ENCODE measurements at places on chromosomes 16 and 17.

- DNase-seq: no peak
Measured at GRCh38 chr17:19531780-19532501, 1.7 kb upstream of the SLC47A1 start.

- DNase-seq: no peak
Measured at GRCh38 chr17:75454193-75454592, 2.2 kb upstream of the TMEM94 start.

- no peak for DNase-seq
Measured at GRCh38 chr17:65785109-65785508, 223.7 kb upstream of the AXIN2 start.

DNA sequence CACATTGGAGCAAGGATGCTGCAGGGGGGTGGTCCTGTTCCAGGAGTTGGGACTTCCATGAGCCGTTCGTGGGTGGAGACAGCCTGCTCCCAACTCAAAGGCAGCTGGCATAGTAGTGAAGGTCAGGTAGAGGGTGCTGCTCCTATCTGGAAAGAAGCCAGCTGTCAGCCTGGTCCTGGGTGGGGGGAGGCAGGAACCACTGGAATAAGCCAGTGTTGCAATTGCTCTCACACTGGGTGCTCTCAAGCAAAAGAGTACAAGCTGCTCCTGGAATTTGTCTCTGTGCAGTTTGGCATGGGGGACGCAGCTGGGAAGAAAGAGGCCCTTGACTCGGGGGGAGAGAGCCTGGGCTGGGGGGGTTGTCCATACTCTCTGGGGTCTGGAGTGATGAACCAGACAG, 8.7 kb downstream of the CACNG5 start:
- no peak for DNase-seq

DNA sequence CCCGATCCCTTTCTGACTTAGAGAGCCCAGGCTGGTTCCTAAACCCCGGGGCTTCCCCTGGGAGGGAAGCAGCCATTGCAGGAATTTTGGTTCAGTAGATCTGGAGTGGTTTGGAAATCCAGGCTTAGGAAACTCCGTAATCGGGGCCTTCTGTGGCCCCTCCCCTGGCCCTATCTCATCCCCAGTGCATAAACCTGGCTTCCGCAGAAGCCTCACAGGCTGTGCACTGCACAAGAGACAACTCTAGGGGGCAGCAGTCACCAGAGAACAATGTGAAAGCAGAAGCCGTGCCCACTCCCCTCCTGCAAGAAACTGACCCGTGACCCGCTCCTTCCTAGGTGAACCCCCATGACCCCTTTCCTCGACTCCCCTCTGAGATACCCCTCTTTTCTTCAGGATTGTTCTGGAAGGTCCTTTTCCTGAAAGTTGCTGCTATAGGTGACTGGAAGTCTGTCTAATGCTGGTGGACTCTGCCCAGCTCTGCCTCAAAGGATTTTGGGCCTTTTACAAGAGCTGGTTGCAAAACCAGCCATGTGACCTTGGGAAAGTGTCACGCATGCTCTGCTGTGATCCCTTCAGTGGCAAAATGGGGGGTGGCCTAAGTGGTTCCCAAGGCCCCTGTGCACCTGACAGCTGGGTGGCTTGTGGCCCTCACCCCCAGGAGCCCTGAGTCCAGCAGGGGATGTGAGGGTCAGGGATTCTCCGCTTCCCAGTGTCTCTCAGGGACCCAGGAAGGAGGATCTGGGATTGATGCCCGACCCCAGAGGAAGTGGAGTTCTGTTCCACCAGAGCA, 14.4 kb downstream of the GUCY2D start:
- DNase-seq: no peak

DNA sequence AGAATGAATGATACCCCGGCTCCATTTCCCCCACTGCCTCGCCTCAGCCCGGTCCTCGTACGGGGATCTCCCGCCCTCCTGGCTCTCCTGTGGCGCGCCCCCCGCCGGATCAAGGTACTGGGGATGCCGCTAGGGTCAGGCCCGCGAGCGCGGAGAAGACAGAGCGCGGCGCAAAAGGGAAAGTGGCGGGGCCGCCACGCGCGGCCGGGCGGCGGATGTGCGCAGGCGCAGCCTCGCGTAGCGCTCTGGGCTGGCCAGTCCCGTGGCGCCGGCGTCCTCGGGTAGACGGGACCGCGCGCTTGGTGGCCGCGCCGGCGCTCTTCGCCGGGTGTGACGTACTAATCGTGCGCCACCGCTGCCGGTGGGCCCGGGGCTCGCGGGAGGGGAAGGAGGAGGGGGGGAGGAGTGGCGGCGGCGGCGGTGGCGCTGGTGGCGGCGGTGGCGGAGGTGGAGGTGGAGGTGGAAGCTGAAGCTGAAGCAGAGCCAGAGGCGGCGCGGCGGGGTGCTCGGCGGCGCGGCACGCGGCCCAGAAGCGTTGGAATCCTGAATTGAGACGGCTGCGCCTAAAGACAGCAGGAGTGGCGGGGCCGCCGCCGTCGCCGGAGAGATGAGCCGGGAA, at the start of gene SENP3:
SENP3 (plus strand) TSS at position 331 of the 619 bp plus-strand sequence. CDS start 1,158 bp downstream, outside the sequence.
- DNase-seq: peak; percentile 90

DNA sequence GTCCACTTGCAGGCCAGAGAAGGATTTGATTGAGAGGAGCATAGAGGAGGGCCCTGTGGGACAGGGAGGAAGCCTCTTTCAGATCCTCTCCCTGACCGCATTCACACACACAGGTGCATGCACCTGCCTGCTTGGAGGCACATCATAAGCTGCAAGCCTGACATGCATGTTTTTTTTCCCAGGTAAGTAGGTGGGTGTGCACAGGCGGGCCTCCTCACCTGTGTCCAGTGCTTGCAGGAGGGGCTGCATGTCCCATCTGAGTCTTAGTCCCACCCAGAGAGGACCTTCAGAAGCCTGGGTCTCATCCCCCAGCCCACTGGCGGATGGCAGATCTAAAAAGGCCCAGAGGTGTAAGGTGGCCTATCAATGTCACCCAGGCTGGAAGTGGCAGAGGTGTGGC, 130.8 kb downstream of the TMEM132E start:
- no peak for DNase-seq

- no peak for DNase-seq
Measured at GRCh38 chr17:45771271-45771959, 12.7 kb upstream of the CRHR1 start.

DNA sequence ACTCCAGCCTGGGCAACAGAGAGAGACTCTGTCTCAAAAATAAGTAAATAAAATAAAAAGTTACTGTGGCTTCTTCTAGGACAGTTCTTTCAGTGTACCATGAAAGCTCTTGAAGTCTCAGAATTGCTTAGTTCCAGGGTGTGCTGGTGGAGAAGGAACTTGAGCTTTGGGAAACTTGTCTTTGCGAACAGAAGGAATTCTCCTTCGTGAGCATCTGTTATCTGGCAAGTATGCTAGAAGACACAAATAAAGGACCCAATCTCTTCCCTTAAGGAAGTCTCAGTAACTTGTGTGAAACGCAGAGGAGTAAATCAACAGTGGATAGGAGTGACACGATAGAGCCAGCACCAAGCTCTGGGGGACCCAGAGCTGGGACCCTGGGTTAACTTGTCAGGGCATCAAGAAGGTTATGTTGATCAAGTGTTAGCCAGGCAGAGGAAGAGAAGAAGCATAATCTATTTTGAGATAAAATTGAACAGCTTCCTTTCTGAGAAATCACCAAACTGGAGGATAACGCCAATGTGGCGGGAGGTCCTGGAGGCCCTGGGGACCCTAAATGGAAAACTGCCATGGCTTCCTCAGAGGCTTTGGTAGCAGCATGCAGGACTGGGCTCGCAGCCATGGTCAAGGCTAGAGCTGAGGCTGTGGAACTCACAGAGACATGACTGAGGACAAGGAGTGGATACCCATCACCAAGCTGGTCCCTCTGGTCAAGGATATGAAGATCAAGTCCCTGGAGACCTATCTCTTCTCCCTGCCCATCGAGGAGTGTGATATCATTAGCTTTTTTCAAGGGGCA, 72.1 kb upstream of the HAS3 start:
- DNase-seq: no peak

DNA sequence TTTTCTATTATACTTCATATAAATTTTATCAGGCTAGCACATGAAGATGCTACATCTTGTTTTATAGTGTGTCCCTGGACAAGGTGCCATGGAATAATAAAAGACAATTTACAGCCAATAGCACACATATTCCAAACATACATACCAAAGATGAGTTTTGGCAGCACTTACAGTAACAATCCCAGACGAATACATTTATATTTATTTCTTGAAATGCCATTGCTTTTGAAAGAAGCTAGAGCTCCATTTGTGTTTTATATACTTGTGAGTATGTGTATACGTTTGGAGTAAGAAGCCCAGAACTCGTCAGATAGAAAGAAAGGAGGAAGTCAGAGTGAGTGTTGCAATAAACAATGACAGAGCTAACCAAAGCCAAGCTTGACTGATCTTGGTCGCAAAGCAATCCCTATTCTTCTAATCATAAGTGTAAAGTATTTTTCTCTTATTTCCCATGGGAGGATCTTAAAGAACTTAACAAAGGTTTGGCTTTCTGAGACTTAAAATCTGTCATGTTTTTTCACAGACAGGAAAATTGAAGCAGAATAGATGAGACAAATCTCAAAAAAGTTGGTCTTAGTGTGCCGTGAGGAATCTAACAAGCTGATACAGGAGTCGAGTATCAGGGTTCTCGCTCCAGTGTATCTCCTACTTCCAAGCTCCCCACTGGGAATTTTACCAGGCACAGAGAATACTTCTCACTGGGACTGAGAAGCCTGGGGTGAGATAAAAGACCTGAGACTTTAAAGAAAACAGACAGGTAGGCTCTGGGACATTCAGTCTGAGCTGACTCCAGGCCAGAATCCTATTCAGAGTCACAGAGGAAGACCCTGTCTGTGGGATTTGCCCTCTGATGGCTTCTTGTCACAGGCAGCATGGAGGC, 175.4 kb downstream of the AATF start:
- no peak for DNase-seq

DNA sequence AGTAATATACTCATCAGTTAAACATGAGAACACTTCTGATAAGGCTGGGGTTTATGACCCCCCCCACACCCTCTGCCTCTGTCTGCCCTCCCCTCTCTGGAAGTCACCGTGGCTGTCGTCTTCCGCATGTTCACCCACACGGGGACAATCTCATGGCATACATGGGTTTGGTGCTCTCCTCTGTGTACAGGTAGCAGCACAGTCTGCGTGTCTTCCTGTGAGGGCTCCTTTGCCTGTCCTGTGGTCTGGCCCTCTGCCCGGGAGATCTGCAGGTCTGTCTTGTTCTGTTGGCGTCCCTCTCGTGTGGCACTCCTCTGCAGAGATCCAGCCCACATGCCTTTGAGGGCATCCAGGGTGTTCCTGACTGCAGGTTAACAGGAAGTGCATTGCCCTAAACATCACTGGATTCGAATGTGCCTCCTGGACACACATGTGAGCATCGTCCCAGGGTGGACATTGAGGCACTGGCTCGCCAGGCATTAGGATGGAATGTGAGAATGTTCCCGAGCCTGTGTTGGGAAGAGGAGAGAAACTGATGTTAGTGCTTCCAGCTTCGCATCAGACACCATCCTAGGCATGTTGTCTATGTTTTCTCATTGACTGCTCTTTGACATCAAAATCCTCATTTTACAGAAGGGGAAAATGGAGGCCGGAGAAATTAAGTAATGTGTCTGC, 54.5 kb downstream of the NKD1 start:
- peak; percentile 6 for DNase-seq

DNA sequence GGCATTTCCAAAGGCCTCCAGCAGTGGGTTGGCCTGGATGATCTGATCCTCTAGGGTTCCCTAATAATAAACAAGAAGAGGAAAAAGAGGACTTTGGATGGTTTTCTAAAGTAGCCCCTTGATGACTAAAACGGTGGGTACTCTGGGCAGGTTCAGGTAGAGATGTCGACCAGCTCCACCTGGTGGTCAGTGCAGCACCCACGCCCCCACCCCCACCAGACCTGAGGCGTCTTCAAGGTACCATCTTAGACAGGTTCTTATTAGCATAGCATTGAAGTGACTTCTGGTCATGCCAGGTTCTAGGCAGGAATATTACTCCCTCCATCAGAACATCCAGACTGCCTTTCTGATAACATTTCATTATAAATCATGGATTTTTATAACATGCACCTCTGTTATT, 15.0 kb downstream of the MYH13 start:
- no peak for DNase-seq

DNA sequence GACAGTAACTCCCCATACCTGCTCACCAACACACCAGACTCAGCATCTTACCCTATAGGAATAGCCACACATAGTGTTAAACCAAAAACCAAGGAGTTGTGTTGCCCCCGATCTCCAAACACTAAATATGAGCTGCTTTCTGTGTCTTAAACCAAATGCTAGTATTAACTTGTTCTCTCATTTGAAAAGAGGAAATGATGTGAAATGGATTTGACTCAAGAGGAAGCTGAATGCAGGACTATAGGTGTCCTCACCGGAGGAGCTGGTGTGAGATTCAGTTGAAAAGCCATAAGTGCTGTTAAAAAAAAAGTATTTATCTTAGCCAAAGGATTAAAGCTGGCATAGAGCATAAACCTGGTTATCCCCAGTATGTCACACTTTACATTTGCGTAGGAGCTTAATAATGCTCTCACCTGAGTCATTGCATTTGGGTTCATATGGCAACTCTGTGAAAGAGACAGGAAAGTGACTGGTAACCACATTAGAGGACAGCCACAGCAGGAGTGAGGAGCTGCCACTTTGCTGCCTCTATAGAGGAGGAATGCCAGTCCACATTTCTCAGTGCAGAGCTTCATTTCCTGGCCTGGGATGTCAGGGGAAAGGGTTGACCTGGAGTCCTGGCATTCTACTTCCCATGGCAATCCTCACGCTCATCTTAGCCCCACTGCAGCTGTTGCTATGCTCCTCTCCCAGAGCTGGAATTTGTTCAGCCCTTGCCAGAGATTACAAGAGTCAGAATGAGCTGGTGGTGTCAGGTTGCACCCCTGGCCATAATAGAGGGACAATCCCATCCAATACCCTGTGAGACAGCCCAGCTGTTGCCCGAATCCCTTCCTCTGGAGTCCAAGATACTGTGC, 143.3 kb upstream of the ANKFN1 start:
- no peak for DNase-seq

DNA sequence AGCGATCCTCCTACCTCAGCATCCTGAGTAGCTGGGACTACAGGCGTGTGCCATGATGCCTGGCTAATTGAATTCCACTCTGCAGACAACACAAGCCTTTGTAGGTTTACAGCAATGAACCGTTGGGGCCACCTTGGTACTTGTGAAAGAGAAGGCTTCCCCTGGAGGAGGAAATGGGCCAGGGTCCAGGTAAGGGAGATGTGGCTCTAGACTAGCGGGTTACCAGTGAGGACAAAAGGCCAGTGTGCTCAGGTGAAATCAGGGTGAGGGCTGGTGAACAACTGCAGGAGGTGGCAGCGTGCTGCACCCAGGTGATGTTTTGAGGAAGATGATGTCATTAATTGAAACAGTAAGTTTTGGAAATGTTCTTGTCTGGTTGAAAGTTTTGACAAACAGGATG, 6.7 kb downstream of the SDR42E1 start:
- no peak for DNase-seq

- no peak for DNase-seq
Measured at GRCh38 chr17:3959295-3959899, 4.8 kb downstream of the ATP2A3 start.

GRCh38 chr17:72691017-72691416, 401.5 kb downstream of the SLC39A11 start:
- no peak for DNase-seq

GRCh38 chr16:87180069-87180468, 137.1 kb downstream of the C16orf95 start:
- DNase-seq: no peak
